Urinary bladder (tissue), 4 donors: ENCODE measurements at places on chromosomes 6 and 20. TPM values are rescaled to one million over a fixed set of nuclear protein-coding genes. Genes with fewer than 3 reads are reported as not detected.

DNA sequence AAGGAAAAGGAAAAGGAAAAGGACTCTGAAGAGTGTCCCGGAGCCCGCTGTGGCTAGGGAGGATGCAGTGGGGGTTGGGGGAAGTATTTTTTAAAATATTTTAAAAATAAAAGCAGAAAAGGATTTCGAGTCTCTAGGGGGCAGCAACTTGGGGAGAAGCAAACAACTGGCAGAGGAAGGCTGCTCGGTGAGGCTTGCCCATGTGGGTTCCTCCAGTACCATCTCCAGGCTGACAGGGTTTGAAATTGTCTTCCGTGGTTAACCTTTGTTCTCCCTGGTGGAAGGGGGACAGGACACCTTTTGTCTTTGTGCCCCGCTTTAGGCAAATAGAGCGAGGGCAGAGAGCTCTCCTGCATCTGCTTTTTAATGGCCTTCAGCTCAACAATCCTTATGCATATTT is 60.4 kb upstream of the SNX9 start:
- DNase-seq = no peak

GRCh38 chr20:57893366-57893999 is 183.7 kb upstream of the PMEPA1 start:
- no peak for DNase-seq

GRCh38 chr6:156899532-156900135 is 122.5 kb downstream of the ARID1B start:
- DNase-seq = no peak

DNA sequence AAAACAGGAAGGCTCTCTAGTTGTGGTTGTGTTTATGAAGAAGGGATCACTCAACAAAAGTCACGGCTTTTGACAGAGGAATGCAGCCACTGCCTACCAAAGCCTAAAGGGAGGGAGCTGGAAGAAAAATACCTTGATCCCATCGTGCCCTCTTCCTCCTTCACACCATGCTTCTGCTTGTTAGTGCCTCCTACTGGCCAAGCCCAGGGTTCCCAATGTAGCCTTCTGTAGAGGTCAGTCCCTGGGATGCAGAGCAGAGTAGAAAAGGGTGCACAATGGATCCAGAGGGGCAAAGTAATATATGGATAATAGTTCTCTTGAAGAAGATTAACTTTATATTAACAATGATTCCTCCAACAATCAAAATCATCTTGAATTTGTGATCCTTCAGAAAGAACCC is 293.5 kb upstream of the FERMT1 start:
- no peak for DNase-seq

DNA sequence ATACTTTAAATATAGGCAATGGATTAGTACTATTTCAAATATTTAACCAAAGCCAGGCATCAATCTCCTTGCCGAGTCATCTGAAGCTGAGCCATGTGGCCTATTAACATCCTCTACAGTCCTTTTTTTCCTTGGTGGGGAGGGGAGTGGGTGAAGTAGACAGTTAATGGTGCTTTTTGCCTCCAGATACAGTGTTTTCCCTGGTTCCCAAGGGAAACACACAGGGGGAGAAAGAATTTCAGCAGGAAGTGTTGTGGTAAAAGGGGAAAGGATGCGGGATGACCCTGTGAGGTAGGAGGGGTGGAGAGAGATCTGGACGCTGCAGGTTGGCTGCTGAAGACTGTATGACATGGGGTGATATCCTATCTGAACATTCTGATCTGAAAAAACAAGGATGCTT is 9.6 kb downstream of the CLDN20 start:
- peak; percentile 18 for DNase-seq

GRCh38 chr6:79504372-79504771 is 32.9 kb downstream of the LCA5 start:
- DNase-seq = no peak

GRCh38 chr6:170444811-170445211 is 108.3 kb downstream of the PSMB1 start:
- DNase-seq = no peak

The SERINC3 gene
- polyA plus RNA-seq = 93.4 TPM

DNA sequence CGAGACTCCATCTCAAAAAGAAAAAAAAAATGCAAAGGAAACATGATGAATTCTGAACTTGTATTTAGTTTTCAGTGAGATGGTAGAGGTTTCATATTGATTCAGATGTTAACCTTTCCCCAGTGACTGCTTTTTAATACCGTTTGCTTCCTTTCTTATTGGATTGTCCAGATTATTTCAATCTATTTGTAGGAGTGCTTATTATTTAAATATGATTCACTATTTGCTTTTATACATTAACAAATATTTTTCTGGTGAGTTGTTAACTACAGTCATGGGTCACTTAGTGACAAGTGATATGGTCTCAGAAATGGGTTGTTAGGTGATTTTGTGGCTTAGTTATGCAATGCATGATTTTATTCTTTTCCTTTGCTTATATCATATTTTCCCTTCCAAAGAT is 8.4 kb downstream of the PI3 start:
- DNase-seq = no peak

DNA sequence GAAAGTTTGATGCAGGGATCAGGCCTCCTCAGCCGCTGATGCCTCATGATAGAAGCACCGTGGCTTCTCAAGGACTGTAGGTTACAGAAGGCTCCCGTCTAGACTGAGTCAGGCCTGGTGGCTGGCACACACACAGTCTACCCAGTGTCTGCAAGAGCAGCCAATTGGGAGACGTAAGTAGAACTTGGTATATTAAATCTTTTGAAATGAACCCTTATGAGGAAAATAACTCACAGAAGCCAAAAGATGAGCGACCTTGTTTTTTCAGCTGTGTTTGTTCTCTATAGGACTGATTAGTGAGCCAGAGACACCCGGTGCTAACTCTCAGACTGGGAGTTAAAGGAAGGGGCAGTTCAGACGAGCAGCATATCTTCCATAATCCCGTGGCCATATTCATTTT is 5.9 kb upstream of the PDE10A start:
- DNase-seq = no peak

- no peak for DNase-seq
Observed at GRCh38 chr20:51131811-51132210, 108.9 kb upstream of the KCNG1 start.

DNA sequence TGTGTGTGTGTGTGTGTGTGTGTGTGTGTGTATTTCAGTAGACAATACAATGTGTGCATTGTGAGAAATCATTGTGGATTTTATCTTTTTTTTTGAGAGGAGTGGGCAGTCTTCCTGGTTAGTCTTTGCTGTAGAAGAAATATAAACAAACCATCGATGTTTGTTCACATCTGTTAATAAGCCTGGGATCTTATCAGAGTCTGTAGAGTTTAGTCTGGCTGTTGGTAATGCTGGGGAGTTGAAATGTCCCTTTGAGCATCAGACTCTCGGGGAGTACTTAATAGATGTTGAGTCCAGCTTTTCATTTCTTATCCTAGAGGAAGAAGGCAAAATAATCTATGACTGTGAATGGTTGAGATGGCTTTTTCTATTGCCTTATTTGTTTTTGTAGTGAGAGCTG is 96.6 kb upstream of the SUPT3H start:
- no peak for DNase-seq

The ID1 gene
- polyA plus RNA-seq = 683 TPM

The FAM83B gene
- polyA plus RNA-seq = 0.72 TPM

GRCh38 chr6:6751619-6752023 is 163.1 kb downstream of the LY86 start:
- DNase-seq = no peak

DNA sequence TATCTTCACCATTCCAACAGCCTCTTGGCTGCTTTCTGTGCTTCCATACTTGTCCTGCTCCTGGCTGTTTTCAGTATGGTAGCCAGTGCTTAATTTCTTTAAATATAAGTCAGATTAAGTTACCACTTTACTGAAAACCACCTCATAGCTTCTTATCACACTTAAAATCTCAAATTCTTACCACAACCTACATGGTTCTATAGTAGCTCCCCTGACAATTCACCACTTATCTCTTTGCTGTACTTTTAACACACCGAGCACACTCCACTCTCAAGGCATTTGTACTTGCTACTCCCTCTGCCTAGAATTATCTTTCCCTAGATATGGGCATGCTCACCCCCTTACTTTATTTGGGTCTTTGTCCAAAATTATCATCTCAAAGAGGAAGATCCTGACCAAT is 369.0 kb downstream of the TENT5A start:
- DNase-seq = no peak

- DNase-seq = no peak
Observed at GRCh38 chr6:79469376-79470246, 67.6 kb downstream of the LCA5 start.

The XKR7 gene
- polyA plus RNA-seq = 0.03 TPM

GRCh38 chr20:11980263-11980662 is 62.6 kb downstream of the BTBD3 start:
- no peak for DNase-seq

DNA sequence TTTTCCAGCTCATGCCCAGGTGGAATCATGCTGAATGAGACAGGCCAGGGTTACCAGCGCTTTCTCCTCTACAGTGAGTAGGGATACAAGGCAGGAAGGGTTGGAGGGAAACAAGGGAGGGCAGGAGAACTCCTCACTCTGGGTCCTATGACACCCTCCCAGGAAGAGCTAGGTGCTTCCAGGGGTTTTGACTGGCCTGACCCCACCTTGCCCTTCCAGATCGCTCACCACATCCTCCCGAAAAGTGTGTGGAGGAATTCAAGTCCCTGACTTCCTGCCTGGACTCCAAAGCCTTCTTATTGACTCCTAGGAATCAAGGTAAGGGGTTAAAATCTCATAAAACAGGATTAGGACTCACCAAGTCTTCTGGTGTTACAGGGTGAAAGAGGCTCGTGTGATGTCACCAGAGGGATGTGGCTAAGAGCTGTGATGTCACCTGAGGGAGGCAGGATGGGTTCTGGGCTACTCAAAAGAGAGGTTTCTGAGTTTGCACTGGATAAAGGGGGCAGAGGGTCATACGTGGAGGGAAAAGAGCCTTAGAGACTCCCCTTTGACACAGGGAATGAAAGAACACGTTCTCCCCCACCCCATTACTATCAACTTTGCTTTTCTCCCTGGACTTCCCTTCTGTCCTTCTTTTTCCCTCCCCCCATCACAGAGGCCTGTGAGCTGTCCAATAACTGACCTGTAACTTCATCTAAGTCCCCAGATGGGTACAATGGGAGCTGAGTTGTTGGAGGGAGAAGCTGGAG is 1.9 kb downstream of the APOM start:
- DNase-seq = no peak

- DNase-seq = no peak
Observed at GRCh38 chr20:46099491-46100287, 9.9 kb upstream of the NCOA5 start.

The ZFP57 gene
- polyA plus RNA-seq = not detected

GRCh38 chr6:144315226-144315980 is 30.3 kb downstream of the UTRN start:
- no peak for DNase-seq

The PHF3 gene
- polyA plus RNA-seq = 21.9 TPM

The PLAGL1 gene
- polyA plus RNA-seq = 43.2 TPM

DNA sequence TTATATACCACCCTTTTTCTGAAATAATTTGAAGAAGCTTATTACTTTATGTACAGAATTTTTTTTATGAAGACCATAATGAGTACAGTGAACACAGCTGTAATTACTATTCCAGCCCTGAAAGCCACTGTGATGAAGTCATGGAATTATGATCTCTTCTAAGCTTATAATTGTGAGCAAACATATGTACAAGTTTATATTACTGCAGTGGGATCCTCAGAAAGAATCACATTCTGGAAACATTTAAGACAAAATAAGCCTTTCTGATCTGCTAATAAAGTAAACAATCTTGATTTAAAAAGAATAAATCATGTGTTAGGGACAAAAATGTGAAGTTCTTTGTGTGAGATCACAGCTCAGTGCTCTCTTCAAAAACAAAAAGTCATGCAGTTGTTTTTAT is 560.4 kb downstream of the CD109 start:
- no peak for DNase-seq
